NCI-H1417 treated with DMSO at 0.1 percent for 48 hours (cell line): ENCODE measurements at places on chromosomes 11 and 22.

DNA sequence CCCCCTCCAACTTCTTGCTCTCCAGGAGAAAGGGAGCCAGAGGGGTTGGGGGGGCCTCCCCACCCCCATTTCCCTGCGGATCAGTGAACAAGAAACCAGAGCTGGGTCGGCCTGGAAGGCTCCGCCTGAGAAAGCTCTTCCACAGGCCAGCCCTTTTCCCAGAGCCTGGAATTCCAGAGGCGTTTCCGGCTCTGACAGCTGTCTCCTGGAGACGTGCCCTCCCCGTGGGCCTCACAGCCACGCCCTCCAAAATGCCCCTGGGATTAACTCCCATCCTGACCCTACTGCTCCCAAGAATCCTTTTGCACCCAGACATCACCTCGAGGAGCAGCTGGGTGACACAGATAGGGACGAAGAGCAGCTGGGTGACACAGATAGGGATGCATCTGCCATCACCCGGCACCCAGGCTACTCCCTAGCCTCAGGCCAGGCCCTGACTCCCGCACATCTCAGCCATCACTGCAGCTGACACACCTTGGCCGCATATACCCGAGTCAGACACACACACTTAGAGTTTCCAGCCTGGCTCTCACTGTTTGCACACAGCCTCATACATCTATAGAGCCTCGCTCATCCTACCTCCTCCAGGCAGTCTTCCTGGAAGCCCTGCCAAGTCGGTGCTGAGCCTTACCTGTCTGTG lies 7.6 kb upstream of the CDC42EP1 start:
- DNase-seq: no peak

DNA sequence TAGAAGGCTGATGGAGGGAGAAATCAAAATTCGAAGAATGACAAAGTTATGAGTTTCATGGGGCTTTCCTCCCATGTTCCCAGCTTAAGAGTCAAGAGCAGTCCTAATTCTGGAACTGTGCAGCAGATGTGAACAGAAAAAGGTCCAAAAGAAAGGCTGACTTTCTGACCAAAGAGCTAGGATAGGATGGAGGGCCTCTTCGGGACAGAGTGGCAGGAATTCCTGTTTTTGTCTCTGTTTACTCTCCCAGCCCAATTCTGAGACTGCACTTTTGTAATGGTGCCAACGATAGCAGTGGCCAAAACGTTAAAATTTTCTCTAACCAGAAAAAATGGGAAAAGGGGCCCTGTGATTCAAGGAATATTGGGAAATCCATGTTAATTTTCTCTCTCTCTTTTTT lies 193.6 kb downstream of the EFCAB6 start:
- no peak for DNase-seq

DNA sequence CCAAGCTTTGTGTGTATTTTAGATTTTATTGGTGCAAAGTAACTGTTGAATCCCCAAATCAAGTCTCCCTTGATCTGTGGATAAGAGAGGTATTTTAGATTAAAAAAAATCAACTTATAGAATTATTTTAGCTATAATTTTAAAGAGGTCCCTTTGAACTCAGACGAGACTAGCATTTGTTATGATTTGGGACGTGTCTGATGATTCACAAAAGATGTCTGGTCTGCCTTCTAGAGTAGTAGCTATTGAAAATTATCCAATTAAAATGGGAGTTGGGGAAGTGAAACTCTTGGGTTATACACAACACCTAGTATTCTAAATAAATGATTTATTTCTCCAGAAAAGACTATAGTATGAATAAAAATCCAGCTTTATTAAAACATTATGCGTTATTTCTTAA lies 227.9 kb upstream of the GRIA4 start:
- DNase-seq: no peak

- DNase-seq: no peak
Measured at GRCh38 chr22:37439347-37439746, 12.1 kb upstream of the ELFN2 start.

DNA sequence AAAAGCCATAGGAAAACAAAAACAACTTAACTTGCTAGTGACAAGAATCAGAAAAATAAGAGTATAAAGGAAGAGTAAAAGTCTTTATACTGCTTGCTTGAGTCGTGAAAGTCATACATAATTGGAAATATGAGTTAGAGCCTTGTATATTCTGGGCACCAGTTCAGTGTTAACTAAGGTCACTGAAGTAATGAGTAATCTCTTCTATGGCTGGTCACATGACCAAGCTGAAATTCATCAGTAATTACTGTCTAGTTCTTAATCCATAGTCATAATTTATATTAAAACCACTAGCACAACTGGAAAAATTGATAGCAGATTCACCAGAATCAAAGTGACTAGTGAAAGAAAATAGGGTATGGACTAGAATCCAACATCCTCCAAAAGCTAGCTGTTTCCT lies 84.4 kb upstream of the SLC5A12 start:
- no peak for DNase-seq

- DNase-seq: no peak
Measured at GRCh38 chr11:2415601-2416380, 15.2 kb downstream of the TSSC4 start.

- DNase-seq: peak; percentile 54
Measured at GRCh38 chr22:35299673-35300499, at the start of gene TOM1. Gene TOM1 (plus strand): TSS chr22:35299894. CDS start chr22:35299929, 35 bp downstream.

DNA sequence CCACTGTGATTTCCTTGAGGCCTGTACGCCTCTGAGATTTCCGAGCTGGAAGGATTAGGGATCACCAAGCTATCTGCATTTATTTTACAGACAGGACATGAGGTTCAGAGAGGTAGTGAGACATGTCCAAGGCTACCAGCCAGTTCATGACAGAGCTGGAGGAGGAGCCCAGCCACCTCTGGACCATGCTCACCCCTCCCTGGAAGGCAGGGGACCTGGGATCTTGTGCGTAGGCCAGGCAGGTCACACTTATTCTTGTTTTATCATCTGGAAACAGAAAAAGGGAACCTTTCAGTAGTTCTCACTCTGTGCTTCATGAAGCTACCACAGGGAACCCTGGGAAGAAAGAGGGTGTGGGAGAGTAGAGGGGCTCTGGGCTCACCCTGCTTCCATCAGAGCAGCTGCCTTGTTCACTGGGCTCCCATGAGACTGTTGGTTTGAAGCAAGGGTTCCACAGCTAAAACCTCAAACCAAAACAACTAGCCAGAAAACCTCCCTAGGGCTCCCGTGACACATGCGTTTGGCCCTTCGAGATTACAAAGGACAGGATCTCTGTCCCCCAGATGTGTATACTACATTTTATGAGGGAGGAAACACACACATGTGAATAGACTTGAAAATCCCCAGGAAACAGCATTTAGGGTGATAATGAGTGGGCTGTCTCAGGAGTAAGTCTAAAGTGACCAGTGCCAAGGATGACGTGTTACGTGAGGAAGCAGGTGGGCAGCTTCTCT lies 106.4 kb downstream of the DSCAML1 start:
- no peak for DNase-seq

DNA sequence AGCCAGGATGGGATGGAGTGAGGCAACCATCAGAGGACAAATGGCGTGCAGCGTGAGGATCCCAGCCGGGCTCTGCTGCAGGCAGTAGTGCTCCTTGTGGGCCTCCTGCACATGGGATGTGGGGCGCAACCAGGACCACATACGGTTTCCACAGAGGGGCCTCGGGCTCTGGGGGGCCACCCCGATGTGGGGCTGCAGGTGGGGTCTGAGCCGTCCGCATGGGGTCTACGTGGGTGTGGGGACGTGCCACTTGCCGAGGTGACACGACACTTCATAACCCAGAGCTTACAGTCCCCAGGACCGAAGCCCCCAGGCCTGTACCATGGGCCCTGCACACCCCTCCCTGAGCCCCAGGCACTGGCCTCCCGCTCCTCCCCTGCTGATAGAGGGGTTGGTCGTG lies 10.8 kb downstream of the TTLL8 start:
- no peak for DNase-seq

- DNase-seq: no peak
Measured at GRCh38 chr11:11306855-11307254, 46.2 kb downstream of the CSNK2A3 start.
